ENCODE measurements at places on chromosomes 7 and 10.

DNA sequence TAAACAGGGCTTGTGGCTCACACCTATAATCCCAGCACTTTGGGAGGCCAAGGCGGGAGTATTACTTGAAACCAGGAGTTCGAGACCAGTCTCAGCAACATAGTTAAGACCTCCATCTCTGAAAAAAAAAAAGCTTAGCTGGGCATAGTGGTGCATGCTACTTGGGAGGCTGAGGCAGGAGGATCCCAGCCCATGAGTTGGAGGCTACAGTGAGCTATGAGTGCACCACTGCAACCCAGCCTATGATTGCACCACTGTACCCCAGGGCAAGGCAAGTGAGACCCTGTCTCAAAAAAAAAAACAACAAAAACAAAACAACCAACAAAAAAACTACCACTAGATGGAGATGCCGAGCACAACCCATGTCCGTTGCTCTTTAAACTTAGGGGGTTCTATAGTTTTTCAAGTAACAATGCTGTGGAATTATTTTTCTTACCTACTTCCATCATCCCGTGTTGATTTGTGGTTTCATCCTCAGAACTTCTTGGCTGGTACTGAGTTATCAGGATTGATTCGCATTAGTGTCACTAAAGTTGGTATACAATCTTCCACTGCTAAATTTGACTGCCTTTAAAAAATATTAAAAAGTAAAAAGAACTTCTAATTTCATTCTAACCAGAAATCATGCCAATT lies 12.2 kb upstream of the REPIN1 start:
- peaks cover 4% of the 10 kb centered on the region for H3K4me1 ChIP-seq
- H3K27ac ChIP-seq = no peak overlapping the region
- H3K36me3 ChIP-seq = no peaks in the 10 kb centered on the region
- no peak for DNase-seq
- no peaks in the 10 kb centered on the region for H3K27me3 ChIP-seq

DNA sequence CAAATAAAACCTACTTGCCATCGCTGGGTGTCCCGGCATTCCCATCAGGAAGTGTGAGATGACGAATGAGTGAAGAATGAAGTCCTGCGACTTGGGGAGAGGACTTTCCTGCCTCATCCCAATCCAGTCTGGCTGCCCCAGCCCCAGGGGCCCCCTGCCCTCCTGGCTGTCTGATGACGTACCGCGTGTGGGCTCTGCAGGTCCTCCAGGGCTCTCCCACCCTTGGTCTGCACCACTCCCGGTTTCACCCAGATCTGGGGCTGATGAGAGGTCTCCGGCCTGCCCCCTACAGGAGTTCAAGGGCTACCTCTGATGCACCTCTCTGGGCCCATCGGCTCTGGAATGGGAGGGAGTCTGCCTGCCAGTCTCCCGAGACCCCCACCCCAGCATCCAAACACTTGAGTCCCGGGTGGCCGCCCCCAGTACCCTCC lies 9.8 kb downstream of the ATP6V1F start:
- H3K27ac ChIP-seq = no peak overlapping the region
- peaks cover 49% of the 10 kb centered on the region for H3K4me1 ChIP-seq
- H3K4me3 ChIP-seq = no peak overlapping the region
- no peaks in the 10 kb centered on the region for H3K36me3 ChIP-seq

DNA sequence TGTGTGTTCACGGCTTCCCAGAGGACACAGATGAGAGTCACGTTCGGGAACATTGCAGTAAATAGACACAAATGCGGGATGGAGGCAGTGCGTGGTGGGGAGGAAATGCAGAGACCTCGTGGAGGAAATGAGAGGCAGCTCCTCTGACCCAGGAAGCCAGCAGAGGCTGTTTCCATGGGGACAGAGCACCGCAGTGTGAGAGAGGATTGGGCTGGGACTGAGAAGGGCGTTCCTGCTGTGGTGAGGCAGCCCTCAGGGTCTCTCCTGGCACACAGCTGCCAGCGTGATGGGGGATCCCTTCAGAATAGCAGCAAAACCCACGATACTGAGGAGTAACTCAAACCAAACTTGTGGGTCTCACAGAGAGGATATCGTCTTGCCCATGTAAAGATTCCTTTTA lies 21.7 kb upstream of the BHLHA15 start:
- H3K4me3 ChIP-seq = no peak overlapping the region
- H3K27me3 ChIP-seq = no peaks in the 10 kb centered on the region
- no peak for DNase-seq
- no peaks in the 10 kb centered on the region for H3K4me1 ChIP-seq

DNA sequence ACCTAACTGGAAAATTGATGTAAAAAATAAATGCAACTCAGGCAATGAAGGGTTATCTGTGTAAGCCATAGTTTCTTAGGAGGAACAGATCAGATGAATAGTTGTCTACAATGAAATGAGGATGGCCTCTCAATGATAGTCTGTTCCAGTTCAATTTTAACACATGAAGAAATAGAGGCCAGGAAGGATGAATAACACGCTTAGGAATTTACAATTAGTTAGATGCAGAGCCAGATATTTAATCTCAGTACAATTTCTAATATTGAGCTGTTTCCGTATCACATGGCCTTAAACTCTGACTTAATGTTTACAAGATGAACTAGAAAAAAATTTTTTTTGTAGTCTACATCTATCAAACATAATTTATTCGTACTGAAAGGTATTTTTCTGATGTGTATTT lies 176.6 kb downstream of the GALNT11 start:
- no peak overlapping the region for H3K4me3 ChIP-seq
- no peak overlapping the region for H3K27ac ChIP-seq
- H3K4me1 ChIP-seq = no peaks in the 10 kb centered on the region
- no peak for DNase-seq
- no peaks in the 10 kb centered on the region for H3K36me3 ChIP-seq

DNA sequence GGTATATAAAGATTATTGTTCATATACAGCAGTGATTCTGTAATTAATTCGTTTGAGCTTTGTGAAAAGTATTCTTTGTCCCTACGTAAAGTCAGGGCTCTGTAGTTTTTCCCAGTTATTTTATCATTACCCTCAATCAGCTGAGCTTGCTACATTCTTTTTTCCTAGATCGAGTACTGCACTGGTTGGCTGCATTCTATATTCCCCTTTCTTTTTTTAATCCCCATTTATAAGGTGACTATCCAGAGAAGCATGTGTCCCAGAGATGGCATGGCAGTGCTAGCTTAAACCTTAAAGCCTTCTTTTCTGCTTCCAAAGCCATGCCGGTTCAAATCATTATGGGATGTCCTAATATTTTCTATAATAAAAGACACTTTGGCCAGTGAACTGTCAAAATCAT lies 230.1 kb upstream of the CELF2 start:
- no peaks in the 10 kb centered on the region for H3K36me3 ChIP-seq
- DNase-seq = no peak
- H3K4me3 ChIP-seq = no peak overlapping the region
- no peaks in the 10 kb centered on the region for H3K27me3 ChIP-seq
- H3K27ac ChIP-seq = no peak overlapping the region

DNA sequence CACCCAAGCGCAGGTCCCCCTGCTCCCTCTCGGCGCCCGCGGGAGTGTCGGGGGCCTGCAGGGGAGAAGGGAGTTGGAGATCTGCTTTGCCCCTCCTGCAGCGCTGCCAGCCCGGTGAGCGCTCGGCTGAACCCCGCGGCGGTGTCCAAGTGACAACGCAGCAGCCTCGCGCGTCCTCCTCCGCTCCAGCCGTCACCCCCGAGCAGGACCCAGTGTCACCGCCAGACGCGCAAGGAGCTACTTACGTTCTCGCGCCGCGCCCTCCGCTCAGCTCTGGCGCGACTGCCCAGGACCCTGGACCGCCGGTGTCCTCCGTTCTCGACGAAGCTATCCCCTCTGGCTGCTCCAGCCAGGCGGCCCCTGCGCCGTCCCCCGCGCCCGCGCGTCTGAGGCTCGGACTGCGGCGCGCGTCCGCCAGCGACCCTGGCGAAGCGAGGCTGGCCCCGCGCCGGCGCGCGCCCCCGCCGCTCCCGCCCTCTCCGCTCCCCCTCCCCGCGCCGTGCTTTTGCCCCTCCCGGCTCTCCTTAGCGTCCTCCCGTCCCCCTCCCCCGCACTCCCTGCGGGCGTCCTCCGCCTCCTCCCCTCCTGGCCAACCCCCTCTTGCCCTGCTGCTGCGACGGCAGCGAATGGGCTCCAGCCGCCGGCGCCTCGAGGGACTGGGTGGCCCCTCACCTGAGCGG lies at the start of gene NRCAM:
NRCAM (minus strand) TSS at position 439 of the 680 bp plus-strand sequence. CDS start 216,372 bp downstream, outside the sequence.
- no peak for DNase-seq
- H3K4me1 ChIP-seq = peaks cover 16% of the 10 kb centered on the region
- H3K4me3 ChIP-seq = peak within 1 kb of the TSS; percentile 46

DNA sequence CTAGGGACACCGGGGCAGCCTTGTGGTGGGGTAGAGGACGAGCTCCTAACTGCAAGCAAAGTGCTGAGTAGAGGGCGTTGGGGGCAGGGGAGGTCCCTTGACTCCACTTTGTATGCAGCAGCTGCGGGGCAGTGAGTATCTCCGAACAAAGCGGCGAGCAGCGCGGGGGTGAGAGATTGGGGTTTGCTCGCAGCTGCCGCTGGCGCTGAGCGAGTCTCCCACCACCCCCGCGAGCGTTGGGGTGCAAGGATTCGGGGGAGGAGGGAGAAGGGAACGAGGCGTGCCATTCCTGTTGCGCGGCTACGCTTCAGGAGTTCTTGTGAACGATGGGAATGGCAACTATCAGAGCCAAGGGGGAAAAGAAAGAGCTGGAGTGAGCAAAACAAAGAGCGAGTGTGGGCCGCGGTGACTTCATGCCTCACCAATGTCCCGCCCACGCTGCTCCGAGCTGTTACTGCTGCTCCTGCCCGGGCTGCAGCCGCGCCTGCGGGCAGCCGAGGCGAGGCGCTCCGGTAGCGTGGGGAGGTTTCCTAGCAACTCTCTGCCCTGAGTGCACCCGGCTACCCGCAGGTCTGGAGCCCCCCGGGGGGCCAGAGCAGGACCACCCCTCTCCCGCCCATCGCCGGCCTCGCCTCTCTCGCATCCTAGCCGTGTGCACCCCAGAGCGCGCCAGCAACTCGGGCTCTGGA lies at the start of gene ITGB8:
ITGB8 (plus strand) TSS at position 662 of the 689 bp plus-strand sequence. CDS start 907 bp downstream, outside the sequence.
- peak within 1 kb of the TSS; percentile 73 for H3K4me3 ChIP-seq
- H3K27ac ChIP-seq = peak within 1 kb of the TSS; percentile 94
- H3K27me3 ChIP-seq = no peaks in the 10 kb centered on the region
- DNase-seq = peak; percentile 17
- peaks cover 57% of the 10 kb centered on the region for H3K4me1 ChIP-seq
- no peaks in the 10 kb centered on the region for H3K36me3 ChIP-seq

DNA sequence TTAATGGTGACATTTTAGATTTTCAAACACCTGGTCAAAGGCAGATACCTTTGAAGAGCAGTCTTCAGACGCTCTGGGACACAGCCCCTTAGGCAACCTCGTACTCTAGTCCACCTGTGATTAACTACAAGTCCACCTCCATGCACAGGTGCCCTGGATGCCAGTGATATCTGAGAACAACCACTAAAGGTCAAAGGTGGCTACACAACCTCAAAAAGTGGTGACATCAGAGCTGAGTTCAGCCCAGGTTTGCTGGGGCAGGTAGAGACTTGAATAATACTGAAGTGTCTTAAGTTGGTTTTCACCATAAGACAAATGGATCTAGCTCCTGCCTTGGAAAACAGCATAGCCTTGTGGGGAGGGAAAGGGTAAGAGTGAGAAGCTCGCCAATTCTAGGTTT lies 143.4 kb upstream of the ADO start:
- H3K27ac ChIP-seq = no peak overlapping the region
- DNase-seq = no peak
- H3K4me3 ChIP-seq = no peak overlapping the region
- no peaks in the 10 kb centered on the region for H3K36me3 ChIP-seq
- no peaks in the 10 kb centered on the region for H3K4me1 ChIP-seq
- no peaks in the 10 kb centered on the region for H3K27me3 ChIP-seq

DNA sequence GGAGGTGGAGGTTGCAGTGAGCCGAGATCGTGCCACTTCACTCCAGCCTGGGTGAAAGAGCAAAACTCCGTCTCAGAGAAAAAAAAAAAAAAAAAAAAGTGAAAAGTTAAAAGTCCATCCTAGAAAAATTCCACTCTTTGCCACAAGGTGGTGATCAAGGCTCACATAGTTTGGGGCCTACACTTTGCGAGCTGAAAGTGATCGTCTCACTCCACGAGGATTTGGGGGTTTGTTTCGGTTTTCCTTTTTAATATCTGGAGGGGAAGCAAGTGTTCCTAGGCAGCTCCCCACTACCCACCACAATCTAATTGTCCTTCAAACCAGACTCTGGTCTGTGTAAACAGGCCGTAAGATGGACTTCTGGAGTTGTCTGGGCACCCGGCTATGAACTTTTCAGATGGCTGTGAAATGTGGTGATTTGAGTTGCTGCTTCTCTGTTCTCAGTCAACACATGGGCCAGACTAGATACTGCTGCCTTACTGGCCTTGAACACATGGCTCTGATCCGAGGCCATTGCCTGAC lies 27.1 kb downstream of the PRLHR start:
- H3K4me1 ChIP-seq = peaks cover 55% of the 10 kb centered on the region
- no peaks in the 10 kb centered on the region for H3K27me3 ChIP-seq
- no peak for DNase-seq

DNA sequence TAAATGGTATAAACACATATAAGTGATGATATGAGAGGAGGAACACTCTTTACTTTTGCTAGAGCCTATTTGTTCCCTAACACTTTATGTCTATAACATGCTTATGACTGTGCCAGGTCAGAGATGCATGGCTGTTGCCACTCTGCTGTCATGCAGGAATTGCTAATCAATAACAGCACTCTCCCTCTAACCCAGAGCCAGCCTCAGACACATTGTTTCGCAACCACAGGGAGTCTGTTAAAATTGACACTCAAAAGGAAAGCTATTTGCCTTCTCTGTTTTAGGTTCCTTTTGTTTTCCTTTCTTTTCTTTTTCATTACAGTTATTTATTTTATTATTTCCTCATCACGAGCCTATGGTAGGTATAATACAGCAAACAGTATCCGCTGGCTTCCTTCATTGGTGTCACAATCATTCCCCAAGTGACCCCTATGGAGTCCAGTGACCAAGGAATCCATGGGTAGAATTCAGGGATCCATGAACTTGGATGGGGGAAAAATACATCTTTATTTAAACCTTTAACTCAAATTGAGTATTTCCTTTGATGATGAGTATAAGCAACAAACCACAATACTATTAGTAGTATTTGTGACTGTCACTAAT lies 6.8 kb downstream of the PON2 start:
- H3K27ac ChIP-seq = no peak overlapping the region
- H3K4me1 ChIP-seq = no peaks in the 10 kb centered on the region
- no peak for DNase-seq
- H3K36me3 ChIP-seq = no peaks in the 10 kb centered on the region

Measured in esophagus squamous epithelium (tissue), 5 donors.